ENCODE measurements at places on chromosomes 1 and 21. TPM values are rescaled to one million over a fixed set of nuclear protein-coding genes. Genes with fewer than 3 reads are reported as not detected.

- H3K4me1 ChIP-seq: peaks cover 11% of the 10 kb centered on the region
- H3K4me3 ChIP-seq: no peak overlapping the region
- H3K27ac ChIP-seq: no peak overlapping the region
- DNase-seq: no peak
- H3K36me3 ChIP-seq: peaks cover 2% of the 10 kb centered on the region
Observed at GRCh38 chr1:221874285-221875003, 132.6 kb upstream of the DUSP10 start.

DNA sequence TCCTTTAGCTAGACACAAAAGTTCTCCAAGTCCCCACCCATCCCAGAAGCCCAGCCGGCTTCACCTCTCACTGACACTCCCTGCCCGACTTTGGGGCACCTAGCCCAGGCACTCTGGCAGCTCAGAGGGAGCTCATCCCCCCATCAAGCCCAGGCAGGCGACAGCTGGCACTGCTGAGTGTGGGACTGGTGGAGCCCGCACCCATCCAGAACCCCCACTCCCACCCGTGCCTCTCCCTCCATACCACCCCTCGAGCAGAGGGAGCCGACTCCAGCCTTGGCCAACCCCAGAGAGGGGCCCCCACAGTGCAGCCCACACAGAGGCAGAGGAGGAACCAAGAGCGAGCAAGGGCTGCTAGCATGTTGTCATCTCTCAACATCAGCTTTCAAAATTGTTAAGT, 658.6 kb downstream of the AMY1C start:
- H3K4me3 ChIP-seq: no peak overlapping the region
- H3K27ac ChIP-seq: no peak overlapping the region
- no peak for DNase-seq
- H3K4me1 ChIP-seq: no peaks in the 10 kb centered on the region
- no peaks in the 10 kb centered on the region for H3K27me3 ChIP-seq

Gene SELP
- 0.13 TPM for total RNA-seq

DNA sequence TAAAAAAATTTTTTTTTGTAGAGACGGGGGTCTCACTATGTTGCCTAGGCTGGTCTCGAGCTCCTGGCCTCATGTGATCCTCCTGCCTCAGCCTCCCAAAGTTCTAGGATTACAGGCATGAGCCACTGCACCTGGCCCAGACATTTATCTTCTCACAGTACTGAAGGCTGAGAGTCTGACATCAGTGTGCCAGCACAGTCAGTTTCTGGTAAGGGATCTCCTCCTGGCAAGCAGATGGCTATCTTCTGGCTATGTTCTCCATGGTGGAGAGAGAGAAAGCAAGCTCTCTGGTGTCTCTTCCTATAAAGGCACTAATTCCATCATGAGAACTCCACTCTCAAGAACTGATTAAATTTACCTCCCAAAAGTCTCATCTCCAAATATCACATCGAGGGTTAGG, 57.8 kb upstream of the C1orf185 start:
- peaks cover 13% of the 10 kb centered on the region for H3K27me3 ChIP-seq
- H3K36me3 ChIP-seq: no peaks in the 10 kb centered on the region
- H3K4me1 ChIP-seq: no peaks in the 10 kb centered on the region

Gene FCRL4
- total RNA-seq: not detected

Gene GJA5
- total RNA-seq: not detected

Gene RO60
- total RNA-seq: 68.7 TPM

GRCh38 chr1:111707906-111708305, 31.3 kb downstream of the INKA2 start:
- H3K4me3 ChIP-seq: no peak overlapping the region
- H3K27ac ChIP-seq: no peak overlapping the region
- no peaks in the 10 kb centered on the region for H3K27me3 ChIP-seq
- peaks cover 39% of the 10 kb centered on the region for H3K36me3 ChIP-seq
- DNase-seq: no peak
- H3K4me1 ChIP-seq: peaks cover 27% of the 10 kb centered on the region

GRCh38 chr1:204883405-204883804, 12.7 kb downstream of the NFASC start:
- no peak overlapping the region for H3K4me3 ChIP-seq
- H3K4me1 ChIP-seq: no peaks in the 10 kb centered on the region
- H3K36me3 ChIP-seq: no peaks in the 10 kb centered on the region
- H3K27me3 ChIP-seq: peaks cover 16% of the 10 kb centered on the region

- no peak overlapping the region for H3K4me3 ChIP-seq
Observed at GRCh38 chr1:219576931-219577730, 35.8 kb downstream of the ZC3H11B start.

DNA sequence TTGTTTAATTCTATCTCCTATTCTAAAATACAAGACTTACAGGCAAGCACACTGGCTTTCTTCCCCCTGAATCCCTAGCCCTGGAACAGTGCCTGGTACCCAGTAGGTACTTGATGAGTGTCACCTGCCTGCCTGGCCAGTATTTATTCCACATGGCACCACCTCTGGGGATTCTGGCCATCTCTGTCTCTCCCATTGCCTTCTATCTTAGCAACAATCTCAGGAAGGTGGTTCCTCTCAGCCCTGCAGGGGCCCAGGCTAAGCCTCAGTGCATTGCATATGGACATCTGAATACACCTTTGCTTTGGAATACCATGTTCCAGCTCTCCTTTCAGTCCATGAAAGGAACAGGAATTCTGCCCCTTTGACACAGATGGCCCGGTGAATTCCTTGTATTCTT, 81.0 kb downstream of the HIVEP3 start:
- no peaks in the 10 kb centered on the region for H3K36me3 ChIP-seq
- peaks cover 4% of the 10 kb centered on the region for H3K27me3 ChIP-seq
- H3K4me1 ChIP-seq: no peaks in the 10 kb centered on the region
- DNase-seq: no peak
- no peak overlapping the region for H3K4me3 ChIP-seq

Gene OR2T33
- not detected for total RNA-seq
